ENCODE measurements at places on chromosomes 1 and 21. TPM values are rescaled to one million over a fixed set of nuclear protein-coding genes. Genes with fewer than 3 reads are reported as not detected.

- DNase-seq: no peak
These were observed 42.3 kb downstream of the KIF26B start for GRCh38 chr1:245197121-245197520.

GRCh38 chr1:43435146-43436145 lies 18.3 kb downstream of the HYI start:
- no peak for DNase-seq

GRCh38 chr1:92310185-92310597 lies 11.3 kb downstream of the RPAP2 start:
- DNase-seq: no peak

DNA sequence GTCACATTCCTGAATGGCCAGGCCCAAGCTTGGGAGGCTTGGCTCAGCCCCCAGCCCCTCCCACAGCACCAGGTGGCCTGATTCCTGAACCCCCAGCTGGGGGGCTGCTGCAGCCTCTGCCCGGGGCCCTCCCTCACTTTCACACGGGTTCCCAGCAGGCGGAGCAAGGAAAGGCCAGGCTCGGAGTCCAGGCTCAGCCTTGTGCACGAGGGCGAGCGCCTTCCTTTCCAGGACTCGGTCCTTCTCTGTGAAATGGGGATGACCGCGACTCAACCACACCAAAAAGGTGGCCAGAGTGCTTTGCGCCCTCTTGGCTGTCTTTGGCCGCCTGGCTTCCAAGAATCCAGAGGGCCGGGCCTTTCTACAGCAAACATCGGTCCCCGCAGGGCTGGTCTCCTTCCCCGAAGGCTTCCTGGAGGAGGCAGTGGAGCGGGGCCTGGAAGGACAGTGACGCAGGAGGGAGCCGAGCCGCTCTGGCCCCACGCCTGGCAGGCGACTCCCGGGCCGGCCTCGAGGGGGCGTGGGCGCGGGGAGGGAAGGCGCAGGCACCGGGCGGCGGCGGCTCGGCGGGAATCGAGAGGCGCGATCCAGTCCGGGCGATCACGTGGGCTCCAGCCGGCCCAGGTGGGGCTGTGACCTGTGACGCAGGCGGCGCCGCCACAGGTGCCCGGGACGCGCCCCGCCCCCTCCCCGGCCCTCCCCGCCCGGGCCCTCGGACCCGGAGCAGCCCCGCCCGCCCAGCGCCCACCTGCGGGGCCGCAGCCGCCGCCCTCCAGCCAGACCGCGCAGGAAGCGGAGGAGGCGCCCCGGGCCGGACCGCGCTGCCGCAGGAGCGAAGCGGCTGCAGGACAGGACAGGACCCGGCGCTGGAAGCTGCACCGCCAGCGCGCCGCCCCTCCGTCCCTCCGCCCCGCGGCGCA lies at the start of gene ARHGEF16:
Gene ARHGEF16, plus strand, starts transcription at position 775 of the 920 bp plus-strand sequence. CDS start 8,420 bp downstream, outside the sequence.
- no peak for DNase-seq

DNA sequence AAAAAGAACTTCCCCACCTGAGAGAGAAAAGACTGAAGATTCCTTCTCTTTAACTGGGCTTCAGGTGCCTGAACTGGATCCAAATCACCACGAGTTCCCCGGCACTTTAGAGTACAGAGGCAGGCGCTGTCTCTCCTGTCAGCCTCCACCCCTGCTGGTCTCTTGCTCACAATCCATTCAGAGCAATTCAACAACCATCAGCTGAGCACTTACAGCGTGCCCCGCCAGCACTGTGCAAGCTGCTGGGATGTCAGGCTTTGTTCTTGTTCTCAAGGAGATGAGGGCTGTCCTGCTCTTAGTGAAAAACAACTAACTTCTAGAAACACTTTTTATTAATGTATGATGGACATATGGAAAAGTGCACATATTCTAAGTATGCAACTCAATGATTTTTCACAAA lies 68.7 kb upstream of the VAMP3 start:
- DNase-seq: no peak

GRCh38 chr1:87180682-87181081 lies 148.0 kb upstream of the LMO4 start:
- no peak for DNase-seq

Gene MRPL39
- total RNA-seq: 47.7 TPM

Gene RHOU
- 13.6 TPM for total RNA-seq

All from SJSA1 (cell line).